Neural crest cell (in vitro differentiated cells): ENCODE measurements at places on chromosomes 12 and 14.

DNA sequence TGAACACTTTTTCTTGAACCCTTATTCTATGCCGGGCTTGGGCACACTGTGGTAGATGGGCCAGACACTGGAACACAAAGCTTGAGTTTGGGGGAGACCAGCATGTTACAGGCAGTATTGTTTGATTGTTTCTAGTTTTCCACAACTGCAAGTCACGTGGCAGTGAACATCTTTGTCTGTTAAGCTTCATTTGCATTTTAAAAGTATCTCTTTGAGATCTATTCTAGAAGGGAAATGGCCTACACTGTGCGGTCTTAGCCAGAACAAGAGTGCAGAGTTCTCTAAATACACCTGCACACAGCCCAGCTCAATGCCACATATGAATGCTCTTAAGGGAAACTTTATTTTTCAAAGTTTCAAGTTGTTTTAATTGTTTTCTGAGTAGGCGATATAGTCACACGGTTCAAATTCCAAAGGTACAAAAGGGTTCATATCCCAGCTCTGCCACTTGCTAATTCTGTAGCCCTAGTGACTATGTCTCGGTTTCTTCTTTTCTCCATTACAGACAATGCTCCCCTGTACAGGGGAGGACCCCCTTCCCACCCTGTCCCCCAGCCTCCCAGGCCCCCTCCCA lies 24.9 kb downstream of the RIN3 start:
- H3K27me3 ChIP-seq: no peaks in the 10 kb centered on the region
- no peak overlapping the region for H3K27ac ChIP-seq
- no peak for DNase-seq
- peaks cover 44% of the 10 kb centered on the region for H3K4me1 ChIP-seq

- DNase-seq: no peak
- H3K27me3 ChIP-seq: no peaks in the 10 kb centered on the region
- H3K27ac ChIP-seq: no peak overlapping the region
- H3K4me3 ChIP-seq: no peak overlapping the region
- H3K36me3 ChIP-seq: peaks cover 23% of the 10 kb centered on the region
These were observed 34.2 kb upstream of the PLBD1 start for GRCh38 chr12:14601692-14602478.

GRCh38 chr14:84323978-84324377 lies 1206.0 kb upstream of the FLRT2 start:
- no peak for DNase-seq
- no peaks in the 10 kb centered on the region for H3K36me3 ChIP-seq
- no peaks in the 10 kb centered on the region for H3K4me1 ChIP-seq
- H3K4me3 ChIP-seq: no peak overlapping the region

GRCh38 chr14:22200977-22201605 lies 387.9 kb downstream of the DAD1 start:
- H3K27me3 ChIP-seq: peaks cover 3% of the 10 kb centered on the region

DNA sequence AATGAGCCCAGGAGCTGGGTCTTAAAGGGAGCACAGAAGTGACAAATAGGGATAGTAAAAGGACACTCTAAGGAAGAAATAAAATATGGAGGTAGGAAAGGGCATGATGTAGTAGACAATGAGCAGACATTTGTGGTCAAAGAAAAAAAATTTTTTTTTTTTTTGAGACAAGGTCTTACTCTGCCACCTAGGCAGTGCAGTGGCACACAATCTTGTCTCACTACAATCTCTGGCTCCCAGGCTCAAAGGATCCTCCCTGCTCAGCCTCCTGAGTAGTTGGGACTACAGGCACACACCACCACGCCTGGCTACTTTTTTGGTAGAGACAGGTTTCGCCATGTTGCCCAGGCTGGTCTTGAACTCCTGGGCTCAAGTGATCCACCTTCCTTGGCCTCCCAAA lies 8.5 kb downstream of the FKBP3 start:
- H3K27ac ChIP-seq: no peak overlapping the region
- no peak overlapping the region for H3K4me3 ChIP-seq
- peaks cover 4% of the 10 kb centered on the region for H3K4me1 ChIP-seq
- H3K27me3 ChIP-seq: no peaks in the 10 kb centered on the region
- DNase-seq: no peak
- H3K36me3 ChIP-seq: peaks cover 14% of the 10 kb centered on the region

DNA sequence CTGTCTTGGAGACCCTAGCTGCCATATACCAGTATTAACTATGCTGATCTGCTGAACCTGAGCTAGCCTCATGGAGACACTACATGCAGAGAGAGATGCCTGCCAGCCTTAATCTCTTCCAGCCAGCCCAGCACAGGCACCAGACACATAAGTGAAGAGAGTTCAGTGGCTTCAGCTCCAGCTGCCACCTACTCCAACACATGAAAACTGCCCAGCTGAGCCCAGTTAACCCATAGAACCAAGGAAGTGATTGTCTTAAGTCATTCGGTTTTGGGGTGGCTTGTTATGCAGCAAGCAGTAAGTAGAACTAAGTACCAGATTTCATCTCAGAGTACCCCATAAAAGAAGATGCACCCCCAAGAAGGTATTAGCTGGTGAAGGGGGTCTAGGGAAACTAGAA lies 7.6 kb downstream of the SERPINA11 start:
- H3K36me3 ChIP-seq: no peaks in the 10 kb centered on the region
- H3K27ac ChIP-seq: no peak overlapping the region
- DNase-seq: no peak
- H3K4me3 ChIP-seq: no peak overlapping the region

GRCh38 chr12:122309564-122310121 lies 43.3 kb upstream of the VPS33A start:
- no peak for DNase-seq
- H3K4me1 ChIP-seq: peaks cover 3% of the 10 kb centered on the region
- H3K4me3 ChIP-seq: no peak overlapping the region
- peaks cover 4% of the 10 kb centered on the region for H3K36me3 ChIP-seq
- H3K27me3 ChIP-seq: no peaks in the 10 kb centered on the region
- no peak overlapping the region for H3K27ac ChIP-seq

DNA sequence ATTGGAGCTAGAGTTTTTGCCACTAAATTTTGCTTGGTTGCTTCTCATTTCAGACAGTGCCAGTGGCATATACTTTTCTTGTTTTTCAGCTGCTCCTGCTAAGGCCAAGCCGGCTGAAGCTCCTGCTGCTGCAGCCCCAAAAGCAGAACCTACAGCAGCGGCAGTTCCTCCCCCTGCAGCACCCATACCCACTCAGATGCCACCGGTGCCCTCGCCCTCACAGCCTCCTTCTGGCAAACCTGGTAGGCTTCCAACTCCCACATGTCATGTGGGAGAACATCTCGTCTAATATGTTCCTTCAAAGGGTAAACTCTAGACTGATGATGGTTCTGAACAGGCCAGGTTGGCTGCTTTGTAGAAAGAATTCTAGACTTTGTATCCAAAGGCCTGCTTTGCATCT lies 11.0 kb downstream of the DLST start:
- DNase-seq: no peak
- H3K4me3 ChIP-seq: no peak overlapping the region
- H3K36me3 ChIP-seq: peaks cover 19% of the 10 kb centered on the region
- no peak overlapping the region for H3K27ac ChIP-seq
- no peaks in the 10 kb centered on the region for H3K4me1 ChIP-seq

DNA sequence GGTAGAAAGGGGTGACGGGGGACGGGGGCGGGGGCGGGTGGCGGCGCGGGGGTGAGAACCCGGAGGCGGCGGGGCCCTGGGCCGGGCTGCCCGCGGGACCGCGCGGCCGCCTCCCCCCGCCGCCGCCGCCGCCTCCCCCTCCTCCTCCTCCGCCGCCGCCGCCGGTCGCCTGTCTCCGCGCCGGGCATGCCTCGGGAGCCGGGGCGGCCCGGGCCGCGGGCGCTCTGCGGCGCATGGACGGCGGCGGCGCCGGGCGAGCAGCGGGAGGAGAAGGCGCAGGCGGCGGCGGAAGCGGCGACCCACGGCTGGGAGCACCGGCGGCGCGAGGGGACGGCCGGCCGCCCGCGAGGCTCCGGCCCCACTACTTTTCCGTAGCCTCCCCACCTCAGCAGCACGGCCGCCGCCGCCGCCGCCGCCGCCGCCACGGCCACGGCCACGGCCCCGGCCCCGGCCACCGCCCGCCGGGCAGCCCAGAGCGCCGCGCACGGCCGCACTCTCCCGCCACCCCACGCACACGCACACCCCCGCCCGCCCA lies at the start of gene NPAS3:
TSS of gene NPAS3 (plus strand) at position 161 of the 535 bp plus-strand sequence.
- H3K4me1 ChIP-seq: peaks cover 58% of the 10 kb centered on the region
- peak within 1 kb of the TSS; percentile 98 for H3K27ac ChIP-seq
- peaks cover 14% of the 10 kb centered on the region for H3K27me3 ChIP-seq
- peak within 1 kb of the TSS; percentile 97 for H3K4me3 ChIP-seq

GRCh38 chr12:66244446-66244845 lies 55.4 kb downstream of the IRAK3 start:
- H3K36me3 ChIP-seq: no peaks in the 10 kb centered on the region
- H3K27ac ChIP-seq: no peak overlapping the region
- H3K4me3 ChIP-seq: no peak overlapping the region
- H3K27me3 ChIP-seq: peaks cover 3% of the 10 kb centered on the region
- peaks cover 8% of the 10 kb centered on the region for H3K4me1 ChIP-seq

DNA sequence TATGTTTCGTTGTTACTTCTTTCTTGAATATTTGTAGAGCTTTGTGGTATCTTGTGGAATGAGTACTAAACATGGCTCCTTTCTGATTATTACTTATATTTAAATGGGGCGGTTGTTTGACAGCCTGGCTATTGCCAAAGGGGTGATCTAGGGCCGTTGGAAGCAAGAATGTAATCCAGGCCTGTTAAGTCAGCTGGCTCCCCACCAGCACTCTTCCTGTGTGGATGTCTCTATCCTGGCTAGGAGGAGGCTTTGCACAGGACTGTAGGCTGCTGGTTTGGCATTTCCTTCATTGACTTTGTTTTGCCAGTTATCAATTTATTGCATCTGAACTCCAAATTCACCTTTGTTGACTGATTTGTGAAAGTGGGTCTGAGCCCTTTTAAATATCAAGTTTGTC lies 5.6 kb downstream of the FAM234B start:
- no peak for DNase-seq
- H3K4me3 ChIP-seq: no peak overlapping the region
- peaks cover 19% of the 10 kb centered on the region for H3K4me1 ChIP-seq
- no peak overlapping the region for H3K27ac ChIP-seq
- H3K27me3 ChIP-seq: peaks cover 2% of the 10 kb centered on the region
- peaks cover 8% of the 10 kb centered on the region for H3K36me3 ChIP-seq

DNA sequence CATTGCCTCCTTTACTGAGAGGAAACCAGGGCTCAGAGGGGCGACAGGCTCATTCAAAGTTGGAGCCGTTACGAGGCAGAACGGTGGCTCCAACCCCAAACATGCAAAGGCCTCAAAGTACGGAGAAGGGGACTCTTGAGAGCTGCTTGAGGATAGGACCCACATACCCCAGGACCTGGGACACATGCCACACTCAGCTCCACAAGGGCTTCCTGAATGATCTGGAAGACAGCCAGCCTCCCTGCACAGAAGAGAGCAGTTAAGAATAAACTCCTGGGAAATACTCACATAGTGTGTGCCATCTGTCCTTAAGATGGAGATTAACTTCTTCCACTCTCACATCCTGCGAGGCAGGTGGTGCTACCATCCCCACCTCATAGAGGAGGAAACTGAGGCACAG lies 26.6 kb upstream of the NXPH4 start:
- no peak overlapping the region for H3K27ac ChIP-seq
- H3K27me3 ChIP-seq: no peaks in the 10 kb centered on the region
- no peaks in the 10 kb centered on the region for H3K4me1 ChIP-seq
- no peak for DNase-seq
- peaks cover 12% of the 10 kb centered on the region for H3K36me3 ChIP-seq
- no peak overlapping the region for H3K4me3 ChIP-seq

- H3K4me1 ChIP-seq: peaks cover 8% of the 10 kb centered on the region
- no peak overlapping the region for H3K4me3 ChIP-seq
- peaks cover 3% of the 10 kb centered on the region for H3K27me3 ChIP-seq
- H3K36me3 ChIP-seq: no peaks in the 10 kb centered on the region
- DNase-seq: no peak
- H3K27ac ChIP-seq: no peak overlapping the region
These were observed 158.0 kb downstream of the KCNK10 start for GRCh38 chr14:88164906-88165534.
